DMS79 treated with DMSO at 0.1 percent for 48 hours (cell line): ENCODE measurements at places on chromosomes 16 and 17.

GRCh38 chr17:29613352-29613837 lies 9.3 kb downstream of the CORO6 start:
- DNase-seq = no peak

DNA sequence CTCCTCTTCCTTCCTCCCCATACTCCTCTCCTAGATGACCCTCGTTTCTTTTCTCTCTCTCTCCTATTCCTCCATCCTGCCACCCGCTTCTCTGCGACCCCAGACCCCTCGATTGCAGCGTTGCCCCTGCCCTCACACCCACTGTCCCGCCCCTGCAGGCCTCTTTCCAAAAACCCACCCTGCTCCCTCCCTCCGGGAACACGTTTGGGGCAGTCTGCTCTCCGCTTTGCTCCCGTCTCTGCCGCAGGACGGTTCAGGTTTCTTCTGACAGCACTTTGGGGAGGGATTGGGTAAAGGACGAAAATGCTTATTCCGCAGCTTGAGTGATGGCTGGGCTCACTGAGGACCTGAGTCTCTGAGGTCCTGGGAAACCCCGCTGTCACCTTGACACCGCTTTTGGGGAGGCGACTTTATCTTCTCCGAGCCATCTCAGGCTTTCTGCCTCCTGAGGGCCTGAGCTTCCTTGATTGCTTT lies 690 bp downstream of the NDE1 start:
- no peak for DNase-seq

GRCh38 chr16:23216658-23217246 lies 34.2 kb downstream of the SCNN1G start:
- no peak for DNase-seq

DNA sequence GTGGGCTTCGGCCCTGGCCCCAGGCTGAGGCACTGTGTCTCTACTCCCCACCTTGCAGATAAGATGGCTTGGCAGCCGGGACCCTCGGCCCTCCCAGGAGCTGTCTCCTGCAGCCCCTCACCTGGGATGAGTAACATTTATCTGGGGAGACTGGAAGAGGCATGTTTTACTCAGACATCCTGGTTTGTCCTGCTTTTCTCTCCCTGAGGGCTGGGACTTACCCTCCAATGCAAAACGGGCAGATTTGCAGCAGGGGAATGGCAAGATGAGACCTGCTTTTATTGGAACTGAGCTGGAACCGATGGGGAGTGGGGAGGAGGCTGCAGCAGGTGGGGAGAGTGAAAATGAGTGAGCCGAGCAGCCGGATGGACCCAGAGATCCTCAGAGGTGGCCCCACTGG lies 27.3 kb upstream of the UBE2G1 start:
- peak; percentile 50 for DNase-seq

- no peak for DNase-seq
These were observed 76.2 kb downstream of the MSI2 start for GRCh38 chr17:57332501-57332900.
